ENCODE measurements at places on chromosomes 5 and 9.

- no peak for DNase-seq
Observed at GRCh38 chr9:108212184-108212583, 643.6 kb downstream of the ACTL7B start.

DNA sequence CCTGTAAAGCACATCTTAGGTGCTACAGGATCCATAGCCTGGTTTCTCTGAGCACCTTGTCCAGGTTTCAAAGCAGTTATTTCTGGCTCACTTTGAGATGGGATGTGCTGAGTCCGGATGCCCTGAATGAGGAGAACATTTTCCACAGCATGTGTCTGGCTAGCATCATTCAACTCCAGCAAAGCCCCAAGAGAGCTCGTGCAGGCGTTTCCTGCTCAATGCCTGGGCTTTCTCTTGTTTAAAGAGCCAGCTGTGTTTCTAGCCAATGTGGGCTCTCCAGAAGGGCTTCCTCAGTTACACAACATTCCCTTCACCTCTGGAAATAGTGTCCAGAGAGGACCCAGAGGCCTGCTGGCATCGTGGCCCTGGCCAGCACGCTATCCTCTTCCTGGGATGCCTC lies 411.7 kb downstream of the DMAC1 start:
- DNase-seq: no peak

- DNase-seq: no peak
Observed at GRCh38 chr5:57157131-57157530, 16.7 kb upstream of the GPBP1 start.

DNA sequence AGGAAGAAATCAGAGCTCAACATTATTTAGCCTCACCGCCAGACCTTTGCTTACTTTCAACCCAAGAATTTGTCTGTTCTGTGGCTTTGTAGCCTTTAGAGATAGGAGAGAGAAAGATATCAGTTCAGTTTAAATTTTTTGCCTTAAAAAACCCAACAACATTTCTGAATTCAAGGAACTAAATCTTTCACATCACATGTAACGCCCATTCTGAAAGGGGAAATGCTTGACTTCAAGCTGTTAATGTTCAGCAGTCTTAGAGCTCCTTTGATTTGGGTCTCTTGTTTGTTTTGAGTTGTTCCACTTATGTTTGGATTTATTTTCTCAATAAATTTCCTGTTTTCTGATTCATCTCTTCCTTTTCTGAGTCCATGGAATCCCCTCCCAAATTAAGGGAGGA lies 294.5 kb downstream of the ARHGAP26 start:
- DNase-seq: no peak

DNA sequence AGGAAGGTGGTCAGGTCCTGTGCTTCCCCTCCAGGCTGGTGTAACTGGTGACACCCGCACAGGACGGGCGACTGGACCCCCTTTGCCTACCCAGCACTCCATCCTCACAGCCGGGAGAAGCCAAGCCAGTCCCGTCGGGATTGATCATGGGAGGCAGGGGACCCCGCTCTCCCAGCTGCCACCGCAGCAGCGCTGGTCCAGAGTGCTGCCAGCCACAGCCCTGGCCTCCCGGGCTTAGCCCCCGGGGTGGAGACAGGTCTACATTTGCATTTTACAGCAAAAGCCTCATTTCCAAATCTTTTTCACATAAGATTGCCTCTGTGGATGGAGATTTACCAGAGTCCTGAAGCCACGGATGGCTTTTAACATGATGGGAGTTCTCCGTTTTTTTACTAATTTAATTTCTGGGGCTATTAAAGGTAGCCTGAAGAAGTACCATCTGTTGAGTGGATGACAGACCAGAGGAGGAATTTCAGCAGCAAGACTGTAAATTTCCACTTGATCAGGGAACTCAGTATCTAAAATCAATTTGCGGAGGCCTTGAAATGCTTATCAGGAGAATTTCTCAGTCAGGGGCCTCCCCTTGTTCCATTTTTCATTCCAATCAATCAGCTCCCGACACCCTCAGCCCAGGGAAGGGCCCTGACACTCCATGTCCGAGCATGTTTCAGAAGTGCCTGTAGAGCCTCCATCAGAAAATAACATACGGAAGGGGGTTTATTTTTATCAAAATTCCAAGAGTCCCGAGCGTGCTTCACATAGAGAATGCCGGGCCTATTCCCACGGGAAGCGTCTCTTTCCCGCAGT lies 80.6 kb downstream of the OLFM1 start:
- DNase-seq: no peak

- peak; percentile 7 for DNase-seq
Observed at GRCh38 chr9:2116073-2116472, 100.9 kb downstream of the SMARCA2 start.

DNA sequence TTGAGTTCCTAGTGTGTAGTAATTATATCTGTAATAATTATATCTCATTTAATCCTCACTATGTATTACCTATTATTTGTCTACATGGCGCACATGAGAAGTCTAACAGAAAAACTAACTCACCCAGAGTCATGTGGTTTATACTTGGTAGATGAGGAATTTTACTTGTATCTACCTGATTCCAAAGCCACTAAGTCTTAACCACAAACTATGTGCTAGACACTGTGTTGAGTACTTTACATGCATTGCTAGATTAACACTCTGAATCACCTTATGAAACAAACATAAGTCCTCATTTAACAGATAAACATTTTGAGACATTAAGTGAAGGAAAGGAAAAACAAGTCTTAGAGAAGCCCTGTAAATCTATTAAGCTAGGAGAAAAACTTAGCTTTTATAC lies 404.8 kb downstream of the TLR4 start:
- no peak for DNase-seq

All from HepG2 (cell line).